KG1 (cell line): ENCODE measurements at places on chromosomes 6 and 20.

- DNase-seq, result no peak
Observed at GRCh38 chr6:154320181-154320580, 36.4 kb downstream of the IPCEF1 start.

- no peak for DNase-seq
Observed at GRCh38 chr6:16756660-16757255, 4.5 kb downstream of the ATXN1 start.

- no peak for DNase-seq
Observed at GRCh38 chr6:136982928-136983327, 60.8 kb downstream of the SLC35D3 start.

GRCh38 chr6:15768999-15769398 lies 106.2 kb upstream of the DTNBP1 start:
- DNase-seq, result no peak

GRCh38 chr20:3739926-3740451 lies 7.5 kb downstream of the HSPA12B start:
- no peak for DNase-seq

GRCh38 chr20:41716436-41716835 lies 98.3 kb upstream of the CHD6 start:
- DNase-seq, result no peak

- DNase-seq, result no peak
Observed at GRCh38 chr6:10658910-10659698, 35.3 kb downstream of the C6orf52 start.

DNA sequence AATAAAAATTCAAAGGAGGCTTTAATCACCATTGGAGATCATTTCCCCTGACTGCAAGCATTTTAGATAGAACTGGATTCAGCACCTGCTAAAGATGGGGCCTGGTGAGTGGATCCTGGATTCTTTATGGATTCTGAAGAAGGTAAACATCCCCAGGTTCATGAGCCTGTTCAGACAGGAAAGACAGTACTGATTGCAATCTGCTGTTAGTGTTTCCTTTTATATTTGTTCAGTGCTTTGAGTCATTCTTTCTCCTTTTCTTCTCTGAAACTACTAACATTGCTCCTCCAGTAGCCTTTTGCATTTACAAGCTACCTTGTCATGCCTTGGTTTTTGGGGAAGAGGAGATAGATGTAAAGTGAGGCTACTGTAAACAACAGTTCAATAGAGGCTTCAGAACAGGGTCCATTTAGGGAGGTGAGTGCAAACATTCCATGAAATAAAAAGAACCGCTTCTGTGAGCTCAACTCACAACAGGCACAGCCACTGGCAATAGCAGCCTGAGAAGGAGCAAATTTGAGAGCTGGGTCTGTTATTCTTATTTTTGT lies 66.4 kb upstream of the PRL start:
- DNase-seq, result no peak

DNA sequence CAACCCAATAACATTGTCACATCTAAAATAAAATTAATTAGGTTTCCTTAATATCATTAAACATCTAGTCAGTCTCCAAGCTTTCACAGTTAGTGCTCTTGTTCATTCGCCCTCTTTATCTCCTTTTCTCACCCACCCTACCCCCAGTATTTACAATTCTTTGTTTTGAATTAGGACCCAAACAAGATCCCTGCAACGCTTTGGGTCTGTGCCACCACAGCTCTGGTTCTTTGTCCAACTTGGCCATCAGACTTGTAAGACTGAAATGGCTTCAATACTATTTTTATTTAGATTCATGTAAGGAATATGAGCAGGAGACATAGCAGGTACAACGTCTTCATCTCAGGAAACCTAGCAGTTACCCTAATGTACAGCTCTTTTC lies 276.5 kb downstream of the CDKAL1 start:
- DNase-seq, result no peak

DNA sequence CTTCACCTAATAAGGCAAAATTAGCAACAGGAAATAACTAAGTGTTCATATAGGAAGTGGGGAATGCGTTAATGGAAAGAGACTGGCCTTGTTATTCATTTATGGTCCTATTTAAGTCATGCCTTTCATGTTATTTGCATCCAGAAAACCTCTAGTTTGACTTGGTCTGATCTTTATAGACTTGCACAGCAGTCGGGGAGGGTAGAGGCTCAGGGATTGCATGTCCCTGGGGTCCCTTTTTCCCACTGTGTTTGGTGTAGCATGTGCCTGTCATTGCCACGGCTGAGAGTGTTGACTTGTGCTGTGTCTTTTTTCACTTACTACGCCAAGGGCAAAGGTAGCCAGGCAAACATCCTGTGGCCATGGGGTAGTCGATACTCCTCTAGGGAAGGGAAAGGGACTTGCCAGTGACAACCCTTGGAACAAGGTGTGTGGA lies 105.4 kb upstream of the RIN2 start:
- no peak for DNase-seq

DNA sequence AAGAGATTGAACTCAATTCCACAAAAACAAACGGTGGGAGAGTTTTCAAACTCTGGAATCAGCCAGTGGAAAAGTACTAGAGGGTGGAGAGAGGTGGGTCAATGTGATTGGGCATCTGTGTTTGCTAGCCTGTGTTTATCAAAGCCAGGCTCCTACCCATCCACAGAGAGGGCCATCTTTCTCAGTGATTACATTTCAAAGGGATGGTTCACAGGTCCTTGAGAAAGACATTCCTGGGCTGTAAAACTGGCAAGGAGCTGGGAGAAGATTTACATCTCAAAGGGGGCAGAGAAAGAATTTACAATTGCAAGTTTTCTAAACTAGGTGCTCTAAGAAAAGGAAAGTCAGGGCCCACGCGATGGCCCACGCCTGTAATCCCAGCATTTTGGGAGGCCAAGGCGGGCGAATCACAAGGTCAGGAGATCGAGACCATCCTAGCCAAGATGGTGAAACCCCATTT lies 146.8 kb upstream of the UST start:
- DNase-seq, result no peak

DNA sequence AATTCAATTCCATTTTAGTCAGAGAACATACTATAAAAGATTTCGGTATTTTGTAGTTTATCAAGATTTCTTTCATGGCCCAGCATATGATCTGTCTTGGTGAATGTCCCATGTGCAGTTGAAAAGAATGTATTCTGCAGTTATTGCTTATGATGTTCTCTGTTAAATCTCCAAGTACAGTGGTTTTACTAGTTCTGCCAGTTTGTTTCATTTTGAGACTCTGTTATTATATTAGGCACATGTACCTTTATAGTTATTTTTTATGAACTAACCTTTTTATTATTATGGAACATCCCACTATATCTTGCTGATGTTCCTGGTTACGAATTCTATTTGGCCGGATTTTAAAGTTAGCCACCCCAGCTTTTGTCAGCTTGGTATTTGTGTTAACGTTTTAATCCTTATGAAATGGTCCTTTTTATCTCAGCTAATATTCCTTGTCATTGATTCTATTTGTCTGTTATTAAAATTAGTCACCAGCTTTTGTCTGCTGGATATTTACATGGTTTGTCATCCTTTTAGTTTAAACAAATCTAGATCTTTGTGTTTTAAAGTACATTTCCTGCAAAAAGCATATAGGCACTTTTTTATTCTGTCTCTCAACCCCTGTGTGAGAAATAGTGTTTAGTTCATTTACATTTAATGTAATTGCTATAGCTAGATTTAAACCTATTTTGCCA lies 48.9 kb downstream of the VTA1 start:
- no peak for DNase-seq

DNA sequence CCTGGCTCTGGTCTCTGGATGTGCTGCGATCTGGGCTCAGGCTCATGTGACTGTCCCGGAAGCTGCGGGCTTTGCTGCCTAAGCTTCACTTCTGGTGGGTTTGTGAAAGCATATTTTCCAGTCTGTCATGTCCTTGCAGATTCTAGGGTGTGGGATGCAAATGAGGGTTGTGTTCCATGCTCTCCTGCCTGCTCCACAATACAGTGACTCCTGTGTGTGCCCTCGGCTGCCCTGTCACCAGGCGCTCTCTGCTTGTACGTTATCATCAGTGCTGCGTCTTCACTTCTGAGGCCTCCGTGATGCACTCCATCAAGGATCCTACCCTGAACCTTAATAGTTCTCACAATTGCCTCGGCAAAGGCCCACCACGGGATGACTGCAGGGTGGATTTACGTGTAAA lies 84.2 kb downstream of the TTLL2 start:
- no peak for DNase-seq

DNA sequence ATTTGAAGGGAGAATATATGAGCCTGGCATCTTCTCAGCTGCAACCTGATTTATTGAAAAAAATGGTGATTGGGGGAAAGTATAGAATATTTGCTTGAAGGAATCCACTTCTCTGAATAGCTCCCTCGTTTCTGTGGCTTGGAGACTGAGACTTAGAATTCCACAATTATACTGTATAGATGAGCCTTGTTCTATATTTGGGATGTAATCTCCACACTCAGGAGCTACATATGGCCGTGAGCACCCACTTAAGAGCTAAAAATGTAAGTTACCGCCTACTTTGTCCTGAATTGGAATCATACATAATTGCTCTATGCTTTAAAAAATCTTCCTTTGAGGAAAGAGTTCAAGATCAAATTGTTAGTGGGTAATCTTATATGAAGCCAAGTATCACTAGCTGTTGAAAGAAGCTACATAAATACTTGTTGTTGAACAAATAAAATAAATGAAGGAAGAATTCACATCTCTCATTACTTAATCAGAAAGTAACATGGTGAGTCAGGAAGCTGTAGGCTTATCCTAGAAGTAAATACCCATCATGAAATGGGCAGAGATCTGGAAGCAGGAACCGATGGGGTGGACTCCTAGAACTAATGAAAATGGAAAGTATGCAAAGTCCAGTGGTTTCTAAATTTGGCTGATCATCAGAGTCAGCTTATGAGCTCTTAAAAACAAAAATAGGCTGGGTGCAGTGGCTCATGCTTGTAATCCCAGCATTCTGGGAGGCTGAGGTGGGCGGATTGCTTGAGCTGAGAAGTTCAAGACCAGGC lies 254.3 kb downstream of the SOX4 start:
- DNase-seq, result no peak

DNA sequence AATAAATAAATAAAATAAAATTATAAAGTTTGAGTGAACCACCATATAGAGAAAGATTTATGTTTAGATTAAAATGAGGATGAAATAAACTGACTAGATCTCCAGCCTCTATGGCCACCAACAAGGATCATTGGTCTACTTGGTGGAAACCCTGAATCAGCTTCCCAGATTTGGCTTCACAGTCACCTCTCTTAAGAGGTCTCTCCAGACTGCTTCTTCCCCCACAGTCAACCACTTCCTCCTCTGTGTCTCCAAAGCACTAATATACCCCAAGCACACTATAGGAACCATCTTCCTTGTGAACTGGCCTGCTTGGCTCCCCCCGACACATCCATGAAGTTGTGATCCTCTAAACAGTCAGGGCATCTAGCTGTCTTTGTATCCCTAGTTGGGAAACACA lies 529.6 kb upstream of the RNF217 start:
- DNase-seq, result no peak

DNA sequence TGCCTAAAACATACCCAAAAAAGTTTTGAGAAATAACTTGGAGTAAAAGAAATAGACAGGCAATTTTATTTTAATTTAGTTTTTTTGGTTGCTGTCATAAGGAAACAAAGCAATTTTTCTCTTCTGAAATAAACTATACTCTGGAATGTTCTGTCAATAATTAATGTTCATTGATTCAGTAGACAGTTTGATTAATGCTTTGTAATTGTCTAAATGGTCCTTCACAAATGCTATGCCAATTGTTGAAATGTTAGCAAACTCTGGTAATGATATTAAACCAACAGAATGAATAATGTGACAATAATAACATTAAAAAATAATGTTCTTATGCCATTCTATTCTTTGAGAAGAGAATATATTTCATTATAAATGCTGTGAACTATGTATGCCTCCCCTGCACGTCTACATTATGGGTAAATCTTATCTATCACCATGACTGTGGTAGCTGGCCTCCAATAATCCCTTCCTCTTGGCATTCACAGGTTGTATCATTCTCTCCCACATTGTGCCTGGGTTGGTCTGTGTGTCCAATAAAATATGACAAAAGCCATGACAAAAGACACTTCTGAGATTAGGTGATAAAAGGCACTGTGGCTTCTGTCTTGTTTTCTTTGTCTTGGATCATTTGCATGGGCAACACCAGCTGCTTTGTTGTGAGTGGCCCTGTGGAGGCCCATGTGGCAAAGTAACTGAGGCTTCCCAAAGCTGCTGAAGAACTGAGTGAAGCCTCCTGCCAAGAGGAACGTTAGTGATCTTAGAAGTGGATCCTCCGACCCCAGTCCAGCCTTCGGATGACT lies 25.1 kb downstream of the IL20RA start:
- no peak for DNase-seq

DNA sequence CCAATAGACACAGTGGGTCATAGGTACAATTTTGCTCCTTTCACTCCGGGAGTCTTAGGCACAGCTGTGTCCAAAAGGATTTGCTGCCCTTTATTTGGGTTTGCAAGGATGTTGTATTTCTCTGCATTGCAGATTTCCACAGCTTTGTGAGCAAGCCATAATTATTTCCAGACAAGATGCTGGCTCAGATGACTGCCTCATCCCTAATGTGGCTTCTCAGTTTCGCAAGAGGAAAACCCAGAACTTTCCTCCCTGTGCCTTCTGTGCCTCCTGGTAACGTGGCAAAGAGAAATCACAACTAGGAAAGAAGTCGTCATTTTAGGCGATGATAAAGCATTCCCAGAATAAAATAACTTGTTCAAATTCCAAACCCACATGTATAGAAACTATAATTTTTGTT lies 33.7 kb downstream of the FAM50B start:
- no peak for DNase-seq

DNA sequence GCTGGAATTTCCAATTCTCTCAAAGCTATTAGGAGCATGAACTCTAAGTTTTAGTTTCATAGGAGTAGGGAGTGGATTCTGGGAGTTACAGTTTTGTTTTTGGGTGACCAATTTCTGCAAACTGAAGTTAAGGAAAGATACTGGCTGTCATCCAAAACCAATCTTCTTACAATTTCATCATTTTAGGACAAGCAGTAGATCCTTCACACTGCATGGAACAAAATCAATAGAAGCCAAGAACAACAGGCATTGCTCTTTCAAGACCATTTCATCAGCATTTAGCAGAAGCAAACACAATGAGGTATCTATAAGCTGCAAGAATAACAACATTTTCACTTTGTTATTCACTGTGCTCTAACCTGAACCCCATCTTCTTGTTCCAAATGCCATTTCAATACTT lies 173.0 kb downstream of the GMDS start:
- no peak for DNase-seq

DNA sequence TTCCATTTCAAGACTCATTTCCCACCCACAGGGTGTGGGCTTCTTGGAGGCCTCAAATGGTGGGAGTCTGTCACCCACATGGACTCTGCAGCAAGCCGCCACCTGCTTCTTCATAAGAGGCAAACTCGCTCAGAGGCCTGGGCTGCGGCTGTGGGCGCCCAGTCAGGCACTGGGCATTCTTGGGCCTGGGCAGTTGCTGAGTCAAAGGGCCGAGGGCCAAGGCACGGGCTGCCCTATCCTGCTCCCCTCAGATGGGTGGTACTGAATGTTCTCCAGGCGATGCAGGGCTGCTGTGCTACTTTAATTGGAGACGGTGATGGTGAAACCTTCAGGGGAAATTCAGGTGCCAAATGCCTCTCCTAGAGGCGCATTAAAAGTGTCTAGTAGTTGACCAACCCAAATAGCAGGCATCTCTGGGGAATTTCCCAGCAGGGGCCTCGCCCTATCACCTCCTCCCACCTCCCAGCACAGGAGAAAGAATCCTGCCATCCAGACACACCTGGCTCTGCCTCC lies 57.9 kb downstream of the MAFB start:
- DNase-seq, result no peak
